Activated CD4-positive, CD25-positive, alpha-beta regulatory T cell treated with anti-CD3 and anti-CD28 coated beads, Interleukin-2, amount 50 U/mL, for 24 hours (primary cell): ENCODE measurements at places on chromosomes 7 and 10.
A peak's percentile ranks its signal among the peaks of the same experiment; 100 is the strongest.

DNA sequence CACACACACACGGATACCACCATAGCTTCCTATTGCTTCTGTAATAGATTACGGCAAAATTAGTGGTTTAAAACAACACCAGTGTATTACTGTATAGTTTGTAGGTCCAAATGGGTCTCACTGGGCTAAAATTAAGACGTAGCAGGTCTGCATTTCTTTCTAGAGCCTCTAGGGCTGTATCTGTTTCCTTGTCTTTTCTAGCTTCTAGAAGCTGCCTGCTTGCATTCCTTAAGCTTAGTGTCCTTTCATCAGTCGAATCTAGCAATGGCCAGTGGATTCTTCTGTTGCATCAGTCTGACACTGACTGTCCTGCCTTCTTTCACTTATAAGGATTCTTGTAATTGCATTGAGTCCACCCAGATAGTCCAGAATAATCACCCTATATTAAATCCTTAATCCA, 882.3 kb downstream of the PCDH15 start:
- ATAC-seq: no peak

DNA sequence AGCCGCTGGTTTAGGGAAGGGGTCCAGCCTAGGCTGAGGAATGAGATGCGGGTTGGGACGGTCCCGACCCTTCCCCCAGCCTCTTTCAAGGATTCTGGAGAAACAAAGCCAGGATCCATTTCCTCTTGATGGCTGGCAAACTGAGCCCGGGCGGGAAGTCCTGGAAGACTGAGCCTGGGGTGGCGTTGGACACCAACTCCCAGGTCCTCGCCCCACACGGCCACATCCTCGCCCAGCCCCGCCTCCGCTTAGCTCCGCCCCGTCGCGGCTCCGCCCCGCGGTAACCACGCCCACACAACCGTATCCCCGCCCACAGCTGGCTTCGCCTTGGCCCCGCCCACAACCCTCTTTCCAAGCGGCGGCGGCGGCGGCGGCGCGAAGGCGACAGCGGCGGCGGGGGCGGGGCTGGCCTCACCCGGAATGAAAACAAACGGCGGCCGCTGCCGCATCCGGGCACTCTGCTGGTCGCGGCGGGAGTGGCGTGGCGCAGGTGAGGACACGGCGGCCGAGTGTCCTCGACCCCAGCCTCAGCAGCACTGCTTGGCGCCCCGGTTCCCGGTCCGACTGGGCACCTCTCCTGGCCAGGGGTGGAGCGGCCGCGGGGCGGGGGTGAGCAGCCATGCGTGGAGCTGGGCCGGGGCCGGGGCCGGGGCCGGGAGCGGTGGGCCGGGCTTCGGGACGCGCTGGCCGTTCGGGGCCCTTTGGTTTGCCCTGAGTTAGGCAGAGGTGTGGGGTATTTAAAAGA, at the start of gene NUB1:
NUB1 (plus strand) TSS at position 456 of the 745 bp plus-strand sequence. CDS start 3,538 bp downstream, outside the sequence.
- peak; percentile 55 for ATAC-seq

DNA sequence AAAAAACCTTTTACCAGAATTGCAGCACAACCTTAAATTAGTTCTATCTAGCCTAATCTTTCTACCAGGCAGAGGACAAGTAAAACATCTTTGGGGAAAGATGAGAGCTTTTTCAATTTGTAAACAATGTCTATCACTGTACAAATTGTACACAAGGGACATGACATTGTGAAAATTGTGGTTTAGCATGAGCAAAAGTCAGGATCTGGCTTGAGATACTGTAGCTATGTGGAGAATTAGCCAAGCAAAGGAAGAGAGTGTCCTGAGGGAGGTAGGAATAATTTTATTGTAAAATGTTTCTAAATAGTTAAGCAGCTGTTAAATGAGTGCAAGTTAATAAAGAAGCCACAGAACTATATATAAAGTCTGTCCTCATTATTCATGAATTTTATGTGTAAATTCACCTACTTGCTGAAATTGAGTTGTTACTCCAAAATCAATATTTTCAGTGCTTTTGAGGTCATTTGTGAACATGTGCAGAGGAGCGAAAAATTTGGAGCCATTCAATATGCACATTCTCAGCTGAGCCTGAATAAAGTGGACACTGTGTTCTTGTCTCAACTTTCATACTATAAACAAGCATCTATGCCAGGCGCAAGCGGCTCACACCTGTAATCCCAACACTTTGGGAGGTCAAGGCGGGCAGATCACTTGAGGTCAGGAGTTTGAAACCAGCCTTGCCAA, 42.8 kb upstream of the POM121L12 start:
- no peak for ATAC-seq

- ATAC-seq: no peak
Observed at GRCh38 chr10:117075064-117075463, 63.0 kb downstream of the VAX1 start.

GRCh38 chr10:24034571-24034970, 174.4 kb upstream of the KIAA1217 start:
- no peak for ATAC-seq

DNA sequence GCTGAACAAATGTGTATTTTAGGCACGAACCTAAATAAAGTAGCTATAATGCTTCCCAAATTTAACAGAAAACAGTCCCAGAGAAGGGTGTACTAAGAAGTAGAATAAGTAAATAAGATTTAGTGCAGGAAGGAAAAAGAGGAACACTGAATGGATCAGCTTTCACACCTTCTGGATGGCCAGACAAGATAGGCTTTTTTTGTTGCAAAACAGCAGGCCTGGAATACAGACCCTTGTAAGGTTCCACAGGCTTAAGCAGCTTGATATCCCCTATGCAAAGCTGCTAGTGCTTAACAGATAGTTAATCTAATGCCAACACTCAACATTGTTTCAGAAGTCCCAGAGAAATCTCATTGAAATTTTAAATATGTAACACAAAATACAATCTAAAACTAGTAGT, 328.1 kb upstream of the STEAP1 start:
- no peak for ATAC-seq

DNA sequence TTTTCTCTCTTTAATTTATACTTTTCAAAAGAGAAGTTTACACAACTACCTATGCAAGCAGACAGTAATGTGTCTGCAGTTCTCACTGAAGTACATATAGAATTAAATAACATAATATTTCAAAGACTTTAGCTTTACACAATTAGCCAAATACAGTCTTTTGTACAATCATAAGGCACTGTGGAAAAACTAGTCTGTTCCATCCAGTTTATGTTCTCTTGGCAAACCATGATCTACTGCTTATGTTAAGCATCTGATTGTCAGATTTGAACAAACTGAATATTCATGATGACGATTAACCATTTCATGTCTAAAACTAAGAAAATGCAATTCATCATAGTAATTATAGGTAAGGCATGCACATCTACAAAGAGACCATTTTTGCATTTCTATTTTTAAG, 842 bp downstream of the SEMA3A start:
- ATAC-seq: no peak

DNA sequence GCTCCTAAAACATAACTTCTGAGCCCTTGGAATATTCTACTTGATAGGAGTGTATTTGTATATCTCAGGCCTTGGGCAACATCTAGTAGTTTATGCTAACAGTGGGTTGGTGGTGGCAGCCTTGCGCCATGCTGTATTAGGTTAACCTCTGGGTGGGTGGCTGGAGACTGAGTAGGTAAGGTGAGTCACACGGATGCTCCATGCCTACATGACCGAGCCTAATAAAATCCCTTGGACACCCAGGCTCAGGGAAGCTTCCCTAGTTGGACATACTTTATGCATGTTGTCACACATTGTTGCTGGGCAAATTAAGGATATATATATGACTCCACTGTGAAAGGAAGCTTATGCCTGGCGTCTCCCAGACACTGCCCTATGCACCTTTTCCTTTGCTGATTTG, 6.0 kb upstream of the DAGLB start:
- ATAC-seq: no peak

GRCh38 chr7:123191132-123191531, 8.6 kb downstream of the SLC13A1 start:
- no peak for ATAC-seq

DNA sequence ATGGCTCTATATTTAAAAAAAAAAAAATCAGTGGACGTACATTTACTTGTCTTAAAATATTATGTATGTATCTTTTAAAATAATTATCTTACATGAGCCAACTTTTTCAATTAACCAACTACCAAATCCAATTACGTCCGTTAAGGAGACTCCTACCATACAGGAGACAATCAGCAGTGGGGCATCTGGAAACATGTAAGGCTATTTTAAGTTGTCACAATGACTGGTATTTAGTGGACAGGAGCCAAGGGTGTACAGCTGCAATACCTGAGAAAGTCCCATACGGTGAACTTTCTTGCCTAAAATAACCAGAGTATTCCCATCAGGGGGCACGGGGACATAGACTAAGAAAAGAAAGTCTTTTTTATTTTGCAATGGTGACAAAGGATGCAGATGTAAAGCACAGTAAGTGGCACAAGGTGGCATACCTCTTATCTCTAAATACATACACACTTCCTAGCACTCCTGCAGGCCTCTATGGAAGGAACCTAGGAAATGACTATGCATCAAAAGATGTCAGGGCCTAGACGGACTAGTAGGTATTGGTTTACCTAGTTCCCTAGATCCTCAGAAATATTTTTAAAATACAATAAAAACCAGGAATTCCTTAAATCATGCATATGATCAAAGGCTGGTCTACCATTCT, 16.0 kb upstream of the TLL2 start:
- no peak for ATAC-seq

DNA sequence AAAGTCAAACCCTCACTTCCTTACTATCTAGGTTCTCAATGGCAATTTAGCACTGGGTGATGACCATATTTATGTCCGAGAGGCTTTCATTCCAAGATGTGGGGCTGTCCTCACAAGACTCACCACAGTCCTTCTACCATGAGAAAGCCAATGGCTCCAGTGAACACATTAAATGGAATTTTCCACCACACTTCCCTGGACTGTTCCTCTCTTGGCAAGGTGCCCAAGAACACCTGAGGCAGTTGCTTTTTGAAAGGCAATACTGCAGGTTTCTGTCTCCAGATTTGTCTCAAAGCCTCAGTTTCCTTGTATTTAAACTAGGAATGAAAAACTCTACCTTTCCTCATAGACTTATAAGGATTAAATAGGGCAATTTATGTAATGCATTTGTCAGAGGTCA, 24.2 kb downstream of the AFAP1L2 start:
- no peak for ATAC-seq

- peak; percentile 3 for ATAC-seq
Observed at GRCh38 chr7:152759949-152760853, 649 bp downstream of the ACTR3B start.

DNA sequence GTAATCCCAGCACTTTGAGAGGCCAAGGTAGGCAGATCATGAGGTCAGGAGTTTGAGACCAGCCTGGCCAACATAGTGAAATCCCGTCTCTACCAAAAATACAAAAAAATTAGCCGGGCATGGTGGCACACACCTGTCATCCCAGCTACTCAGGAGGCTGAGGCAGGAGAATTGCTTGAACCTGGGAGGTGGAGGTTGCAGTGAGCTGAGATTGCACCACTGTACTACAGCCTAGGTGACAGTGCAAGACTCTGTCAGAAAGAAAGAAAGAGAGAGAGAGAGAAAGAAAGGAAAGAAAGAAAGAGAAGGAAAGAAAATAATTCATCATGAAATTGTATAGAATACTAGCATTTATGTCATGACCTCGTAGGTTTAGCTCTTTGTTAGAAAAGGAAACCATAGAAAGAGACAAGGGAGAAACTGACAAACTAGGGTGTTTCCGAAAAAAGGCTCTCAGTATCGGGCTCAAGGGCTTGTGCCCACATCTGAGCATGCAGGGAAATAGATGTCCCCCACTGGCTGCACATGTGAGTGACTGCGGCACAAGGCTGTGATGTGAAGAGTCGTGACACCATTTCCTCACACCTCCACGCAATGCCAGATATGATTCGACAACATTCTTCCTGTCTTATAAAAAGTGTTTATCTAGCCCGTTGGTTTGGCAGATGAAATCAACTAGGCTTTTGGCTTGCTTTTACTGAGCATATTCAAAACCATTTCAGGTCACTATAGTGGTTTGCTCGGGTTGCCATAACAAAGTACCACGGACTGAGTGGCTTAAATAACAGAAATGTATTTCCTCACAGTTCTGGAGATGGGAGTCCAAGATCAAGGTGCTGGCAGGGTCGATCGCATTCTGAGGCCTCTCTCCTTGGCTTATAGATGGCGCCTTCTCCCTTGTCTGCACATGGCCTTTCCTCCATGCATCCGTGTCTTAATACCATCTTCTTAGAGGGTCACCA, 2.0 kb downstream of the SRGN start:
- ATAC-seq: peak; percentile 69

DNA sequence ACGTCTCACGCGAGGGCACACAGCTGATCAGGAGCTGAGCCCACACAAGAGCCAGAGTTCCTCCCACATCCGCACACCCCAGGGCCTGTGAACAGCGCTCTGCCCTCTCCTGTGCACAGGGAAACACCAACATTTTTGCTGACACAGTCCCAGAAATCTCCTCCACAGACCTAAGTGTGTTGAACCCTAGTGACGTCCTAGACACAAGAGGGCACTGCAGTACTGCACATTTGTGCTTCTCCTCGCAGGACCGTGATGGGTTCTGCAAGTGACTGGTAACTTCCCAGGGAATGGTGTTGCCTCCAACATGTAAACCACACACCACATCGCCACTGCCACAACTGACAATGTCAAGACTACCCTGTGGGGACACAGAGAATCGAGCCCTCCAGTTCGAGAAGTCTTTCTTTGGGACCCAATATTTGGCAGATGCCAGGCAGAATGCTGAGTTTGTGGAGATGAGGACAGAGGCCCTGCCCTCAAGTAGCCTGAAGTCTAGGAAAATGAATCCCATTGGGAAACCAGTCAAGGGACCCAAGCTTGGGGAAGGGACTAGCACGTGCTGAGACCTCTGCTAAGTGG, 170.3 kb downstream of the PAXIP1 start:
- no peak for ATAC-seq

- no peak for ATAC-seq
Observed at GRCh38 chr10:74330646-74331045, 179.6 kb downstream of the ADK start.

GRCh38 chr7:130131964-130132875, 61.9 kb downstream of the KLHDC10 start:
- no peak for ATAC-seq

DNA sequence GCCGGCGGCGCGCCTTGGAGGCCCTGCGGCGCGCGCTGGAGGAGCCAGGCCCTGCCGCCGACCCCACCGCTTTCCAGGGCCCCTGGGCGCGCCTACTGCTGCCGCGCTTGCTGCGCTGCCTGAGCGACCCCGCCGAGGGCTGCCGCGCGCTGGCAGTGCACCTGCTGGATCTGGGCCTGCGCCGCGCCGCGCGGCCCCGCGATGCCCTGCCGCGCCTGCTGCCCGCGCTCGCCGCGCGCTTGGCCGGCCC, 280 bp downstream of the DNAAF5 start:
- ATAC-seq: peak; percentile 30

DNA sequence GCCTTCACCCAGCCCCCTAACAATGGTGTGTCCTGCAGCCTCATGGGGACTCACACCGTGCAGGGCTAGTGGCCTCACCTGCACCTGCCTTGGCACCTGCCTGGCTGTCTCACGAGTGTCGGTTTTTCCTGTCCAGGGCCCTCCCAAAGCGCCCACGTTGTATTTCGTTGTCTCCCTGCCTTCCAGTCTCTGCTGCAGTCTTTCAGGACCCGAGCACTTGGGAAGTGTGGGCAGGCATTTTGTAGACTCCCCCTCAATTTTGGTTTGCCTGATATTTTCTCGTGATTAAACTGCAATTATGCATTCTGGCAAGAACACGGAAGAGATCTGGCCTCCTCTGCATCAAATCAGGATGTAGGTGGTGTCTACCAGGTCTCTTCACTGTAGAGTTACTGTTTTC, 17.9 kb downstream of the BNIP3 start:
- no peak for ATAC-seq

- ATAC-seq: peak; percentile 41
Observed at GRCh38 chr10:28984431-28984830, 304.4 kb upstream of the LYZL1 start.

GRCh38 chr7:19984231-19984632, 210.8 kb upstream of the TMEM196 start:
- ATAC-seq: no peak

- ATAC-seq: no peak
Observed at GRCh38 chr7:107164092-107164491, 4.7 kb upstream of the HBP1 start.
